Kidney capillary endothelial cell (primary cell): ENCODE measurements at places on chromosomes 6 and 20.

- no peak for DNase-seq
Observed at GRCh38 chr6:18209539-18210197, 54.4 kb downstream of the KDM1B start.

GRCh38 chr6:161163466-161164181, 110.2 kb downstream of the AGPAT4 start:
- no peak for DNase-seq

- DNase-seq: no peak
Observed at GRCh38 chr20:50101887-50102286, 11.1 kb downstream of the UBE2V1 start.

- no peak for DNase-seq
Observed at GRCh38 chr6:71033171-71033570, 76.3 kb upstream of the B3GAT2 start.
